ENCODE measurements at places on chromosomes 2 and 18. TPM values are rescaled to one million over a fixed set of nuclear protein-coding genes. Genes with fewer than 3 reads are reported as not detected.

- DNase-seq = no peak
Observed at GRCh38 chr2:241329669-241330615, 14.2 kb downstream of the SEPTIN2 start.

CBLN2 gene
- 5.2 TPM for total RNA-seq

- no peak for DNase-seq
Observed at GRCh38 chr2:238667008-238667407, 180.9 kb upstream of the TWIST2 start.

HDHD2 gene
- 28.7 TPM for total RNA-seq

DNA sequence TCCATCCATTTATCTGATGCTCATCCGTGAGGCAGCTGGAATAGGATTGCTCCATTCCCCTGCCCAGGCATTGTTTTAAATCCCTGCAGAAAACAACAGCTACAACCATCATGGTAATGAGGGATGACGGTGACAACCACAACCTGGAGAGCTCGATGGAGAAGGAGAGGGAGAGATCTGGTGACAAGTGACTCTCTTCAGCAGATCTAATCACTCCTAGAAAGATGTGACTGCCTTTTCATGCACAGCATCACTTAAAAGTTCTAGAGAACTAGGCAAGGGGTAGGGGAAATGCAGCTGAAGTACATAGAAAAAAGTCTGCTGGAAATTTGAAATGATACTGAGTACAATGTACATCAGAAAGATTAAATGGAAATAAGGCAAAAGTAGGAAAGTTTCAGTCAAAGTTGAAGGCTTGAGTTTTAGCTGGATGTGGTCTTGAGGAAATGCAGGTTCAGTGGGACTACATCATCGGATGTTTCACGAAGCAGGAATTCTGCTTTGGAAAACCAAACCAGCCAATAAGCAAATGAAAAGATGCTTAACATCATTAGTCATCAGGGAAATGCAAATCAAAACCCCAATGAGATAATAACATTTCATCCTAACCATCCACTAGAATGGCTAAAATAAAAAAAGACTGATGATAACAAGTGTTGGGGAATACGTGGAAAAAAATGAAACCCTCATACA, 6.8 kb upstream of the ARHGAP25 start:
- DNase-seq = no peak

GRCh38 chr2:230492107-230492506, 76.1 kb downstream of the SP100 start:
- DNase-seq = no peak

VSNL1 gene
- 1.7 TPM for total RNA-seq

CTNNA2 gene
- 14.0 TPM for total RNA-seq

DNA sequence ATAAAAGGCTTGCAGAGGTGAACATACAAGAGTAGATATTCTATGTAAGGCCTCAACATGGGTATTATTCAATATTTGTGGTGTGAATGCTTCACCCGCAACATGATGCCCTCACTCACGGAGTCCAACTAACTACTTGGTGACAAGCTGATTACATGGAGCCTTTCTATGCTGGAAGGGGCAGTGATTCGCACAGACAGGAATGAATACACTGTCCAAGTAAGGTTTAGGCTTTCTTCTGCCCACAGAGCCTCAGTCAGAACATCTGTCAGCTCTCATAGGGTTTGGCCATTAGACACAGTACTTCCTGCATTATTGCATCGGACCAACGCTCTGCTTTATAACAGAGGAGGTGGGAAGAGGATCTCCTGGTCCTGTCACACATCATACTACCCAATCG, 80.3 kb upstream of the SLC35G4 start:
- no peak for DNase-seq

EGR4 gene
- total RNA-seq = not detected

DNA sequence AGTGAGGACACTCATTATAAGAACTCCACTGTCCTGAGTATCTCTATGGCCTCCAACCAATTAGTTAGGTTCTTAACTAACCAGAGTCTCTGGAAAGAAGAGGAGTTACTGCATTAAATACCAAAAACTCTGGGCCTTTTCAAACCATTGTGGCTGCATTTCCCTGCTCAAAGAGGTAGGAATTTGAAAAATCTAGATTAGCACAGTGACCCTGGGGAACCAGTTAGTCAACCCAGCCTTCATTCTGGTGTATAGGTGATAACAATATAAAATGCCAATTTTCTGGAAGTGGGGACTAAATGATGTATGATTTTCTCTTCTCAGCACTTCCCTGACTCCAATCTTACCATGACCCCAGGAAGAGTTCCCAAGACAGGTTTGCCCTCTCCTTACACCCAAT, 287.8 kb upstream of the SETBP1 start:
- DNase-seq = no peak

GRCh38 chr2:88614497-88615157, 12.6 kb downstream of the EIF2AK3 start:
- no peak for DNase-seq

NABP1 gene
- 30.2 TPM for total RNA-seq

SH3RF3 gene
- total RNA-seq = 3.6 TPM

RAB6C gene
- 0.11 TPM for total RNA-seq

CRYGB gene
- total RNA-seq = not detected

SLC14A1 gene
- total RNA-seq = 102 TPM

DNA sequence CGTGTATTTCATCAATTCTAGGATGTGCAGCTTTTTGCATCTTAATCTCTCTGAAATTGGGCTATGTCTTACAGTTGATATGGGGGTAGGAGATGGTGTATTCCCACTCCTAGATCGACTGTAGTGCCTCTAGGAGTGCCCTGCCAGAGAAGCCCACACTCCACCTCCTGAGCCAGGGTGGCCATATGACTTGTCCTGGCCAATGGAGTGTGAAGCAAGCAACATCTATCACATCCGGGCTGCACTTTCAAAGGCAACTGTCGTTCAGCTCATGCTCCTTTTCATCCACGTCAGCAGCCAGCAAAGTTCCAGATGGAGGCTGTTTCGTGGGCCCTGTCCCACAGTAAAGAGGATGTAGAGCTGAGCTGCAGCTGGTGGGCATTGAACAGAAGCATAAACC, 149.4 kb upstream of the SLC1A4 start:
- DNase-seq = no peak

MC4R gene
- 0.16 TPM for total RNA-seq

- peak; percentile 54 for DNase-seq
Observed at GRCh38 chr2:72271766-72272641, 124.3 kb upstream of the CYP26B1 start.

SCN2A gene
- 5.3 TPM for total RNA-seq

- no peak for DNase-seq
Observed at GRCh38 chr18:79471046-79471445, 75.3 kb downstream of the NFATC1 start.

GRCh38 chr2:60872510-60872928, 8.9 kb upstream of the REL start:
- DNase-seq = no peak

DNA sequence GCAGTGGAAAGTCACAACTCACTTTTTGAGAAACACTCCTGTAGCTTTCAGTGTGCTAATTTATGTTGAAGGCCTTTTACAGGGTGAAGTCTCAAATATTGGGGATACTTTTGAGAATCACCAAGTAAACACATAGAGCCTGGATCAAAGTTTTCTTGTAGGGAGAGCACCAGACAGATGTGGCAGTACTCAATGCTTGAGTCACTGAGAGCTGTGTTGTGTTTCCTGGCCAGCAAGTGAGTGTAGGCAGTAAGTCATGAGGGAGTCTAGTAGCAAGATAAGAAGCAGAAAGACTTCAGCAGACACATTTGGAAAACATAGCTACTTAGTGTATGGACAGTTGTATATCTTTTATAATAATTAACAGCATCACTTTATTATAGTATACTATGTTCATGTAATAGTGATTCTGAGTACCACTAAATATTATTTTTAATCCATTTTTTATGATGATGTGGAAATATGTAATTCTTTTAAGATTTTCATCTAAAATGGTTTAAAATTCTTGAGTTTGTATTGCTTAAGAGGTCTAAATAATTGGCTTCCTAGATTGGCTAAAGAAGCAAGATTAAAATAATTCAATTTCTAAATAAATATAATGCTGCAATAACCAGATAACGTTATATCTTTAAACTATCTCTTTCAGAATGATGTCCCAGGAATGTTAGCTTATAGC, 12.8 kb downstream of the PSMD1 start:
- DNase-seq = no peak

DNA sequence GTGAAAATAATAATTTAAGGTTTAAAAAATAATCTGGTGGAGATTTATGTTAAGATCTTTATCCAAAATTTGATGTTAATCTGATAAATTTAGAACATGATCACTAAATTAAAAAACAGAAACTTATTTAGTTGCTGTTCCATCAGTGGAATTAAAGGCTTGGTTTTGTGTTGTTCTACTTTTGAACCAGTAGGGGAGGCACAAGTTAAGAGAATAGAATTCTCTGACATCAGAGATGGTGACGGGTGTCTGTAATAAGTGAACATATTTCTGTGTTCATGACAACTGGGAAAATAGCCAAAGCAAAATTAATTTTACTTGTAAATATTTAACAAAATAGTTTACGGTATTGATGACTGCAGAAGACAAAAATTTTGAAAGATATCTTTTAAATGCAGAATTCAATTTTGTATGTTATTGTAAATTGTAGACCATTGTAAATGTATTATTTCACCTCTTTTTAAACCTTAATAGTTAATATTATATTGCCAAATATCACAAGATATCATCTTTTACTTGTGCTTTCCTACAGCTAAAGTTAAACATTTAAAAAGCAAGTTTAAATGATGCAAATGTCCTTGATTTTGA, 106.0 kb downstream of the UBR3 start:
- no peak for DNase-seq

DNA sequence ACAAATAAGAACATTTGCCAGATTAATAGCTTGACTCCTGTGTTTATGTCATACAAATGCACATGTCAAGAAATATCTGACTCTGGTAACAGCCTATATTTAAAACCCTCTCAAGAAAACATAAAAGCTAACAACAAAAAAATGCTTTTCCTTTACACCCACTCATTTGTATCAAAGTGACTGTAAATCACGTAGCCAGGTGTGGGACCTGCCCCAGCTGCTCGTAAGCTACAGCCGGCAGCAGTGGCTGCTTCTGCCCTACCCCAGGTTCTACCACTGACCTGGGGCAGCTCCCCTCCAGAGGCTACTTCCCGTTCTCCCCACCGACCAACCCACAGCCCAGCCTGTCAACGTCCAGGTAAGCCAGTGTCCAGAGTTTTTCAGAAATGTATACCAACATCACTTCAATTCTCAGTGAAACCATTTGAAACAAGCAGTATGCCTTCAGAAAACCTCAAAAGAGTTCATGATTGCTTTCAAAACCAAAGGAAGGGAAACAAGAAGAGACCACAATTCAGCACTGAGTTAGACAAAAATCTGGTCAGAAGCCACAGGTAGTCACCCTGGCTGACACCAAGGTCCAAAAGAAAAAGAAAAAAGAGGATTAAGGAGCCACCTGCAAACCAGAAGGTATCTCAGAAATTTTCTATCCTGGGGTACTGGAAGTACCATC, 40.4 kb downstream of the KIDINS220 start:
- no peak for DNase-seq

DNA sequence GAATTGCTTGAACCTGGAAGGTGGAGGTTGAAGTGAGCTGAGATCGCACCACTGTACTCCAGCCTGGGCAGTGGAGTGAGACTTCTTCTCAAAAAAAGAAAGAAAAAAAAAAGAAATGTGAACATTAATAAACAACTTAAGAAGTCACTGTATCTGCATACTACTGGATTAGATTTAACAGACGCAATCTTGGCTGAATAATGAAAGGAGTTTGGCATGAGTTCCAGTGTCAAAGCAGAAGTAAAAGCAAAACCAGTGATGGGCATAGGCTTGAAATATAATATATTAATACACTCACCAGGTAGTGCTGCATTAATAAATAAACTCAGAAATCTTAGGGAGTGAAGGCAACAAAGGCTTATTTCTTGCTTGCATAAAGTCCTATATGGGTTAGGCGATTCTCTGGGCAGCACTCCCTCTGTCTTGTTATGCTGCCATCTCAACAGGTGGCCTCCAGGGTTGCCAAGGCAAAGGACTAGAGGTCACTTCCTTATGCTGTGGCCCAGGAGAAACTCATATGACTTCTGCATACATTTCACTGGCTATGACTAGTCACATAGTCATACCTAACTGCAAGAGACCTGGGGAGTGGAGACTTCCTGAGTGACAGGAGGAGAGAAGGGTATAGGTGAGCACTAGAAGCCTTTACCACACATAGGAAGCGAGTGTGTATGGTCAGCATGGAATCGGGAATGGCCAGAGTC, 296.2 kb upstream of the SPRED2 start:
- no peak for DNase-seq

DNA sequence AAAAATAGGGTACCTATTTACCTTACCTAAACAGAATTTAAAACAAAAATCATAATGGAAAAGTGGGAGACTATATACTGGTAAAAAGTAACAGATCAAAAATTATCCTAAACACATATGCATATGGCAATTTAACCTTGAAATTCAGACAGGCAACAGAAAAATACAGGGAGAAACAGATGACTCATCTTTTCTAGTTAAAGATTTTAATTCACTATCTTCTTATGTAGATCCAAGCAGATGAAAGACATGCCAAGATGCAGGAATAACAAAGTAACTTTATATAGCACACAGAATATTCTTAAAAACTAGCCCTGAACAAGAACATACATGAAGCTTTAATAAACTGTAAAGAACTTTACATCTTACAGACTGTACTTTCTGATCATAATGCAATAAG, 30.9 kb downstream of the PRPF40A start:
- no peak for DNase-seq

GCG gene
- not detected for total RNA-seq

GRCh38 chr18:8052237-8052701, 485.2 kb downstream of the PTPRM start:
- DNase-seq = no peak

- DNase-seq = no peak
Observed at GRCh38 chr18:26480897-26481795, 67.2 kb downstream of the KCTD1 start.

DNA sequence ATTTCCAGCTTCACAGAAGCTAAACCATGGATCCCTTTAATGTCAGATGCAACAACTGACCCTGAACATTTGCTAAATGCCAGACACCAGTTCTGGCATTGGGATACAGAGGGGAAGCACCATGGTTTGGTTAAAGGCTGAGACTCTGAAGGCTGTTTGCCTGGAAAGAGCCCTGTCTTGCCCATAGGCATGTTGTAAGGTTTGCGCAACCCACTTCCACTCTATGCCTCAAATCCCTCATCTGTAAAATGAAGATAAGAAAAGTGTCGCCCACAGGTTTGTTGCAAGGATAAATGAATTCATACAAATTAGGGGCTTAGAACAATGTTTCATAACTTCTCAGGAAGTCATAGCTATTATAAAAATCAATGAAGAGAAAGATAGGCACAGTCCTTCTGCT, 380.9 kb upstream of the GYPC start:
- DNase-seq = no peak
